ENCODE measurements at places on chromosomes 16 and 17. TPM values are rescaled to one million over a fixed set of nuclear protein-coding genes. Genes with fewer than 3 reads are reported as not detected.

The NLE1 gene
- 15.4 TPM for polyA plus RNA-seq

The ZNF500 gene
- polyA plus RNA-seq: 14.3 TPM

The ICAM2 gene
- 23.1 TPM for polyA plus RNA-seq

The DBNDD1 gene
- polyA plus RNA-seq: 10.6 TPM

The CLDN7 gene
- 36.6 TPM for polyA plus RNA-seq

The ASGR1 gene
- polyA plus RNA-seq: 6.1 TPM

The TXNDC17 gene
- polyA plus RNA-seq: 78.2 TPM

The TMEM204 gene
- 15.7 TPM for polyA plus RNA-seq

The CD300A gene
- 0.91 TPM for polyA plus RNA-seq

The GAS7 gene
- 16.9 TPM for polyA plus RNA-seq

The CEP295NL gene
- polyA plus RNA-seq: 0.78 TPM

The TMEM186 gene
- polyA plus RNA-seq: 18.6 TPM

The ZSCAN10 gene
- 0.10 TPM for polyA plus RNA-seq

The SCN4A gene
- polyA plus RNA-seq: 0.86 TPM

The INTS2 gene
- 16.5 TPM for polyA plus RNA-seq

The TMEM238L gene
- polyA plus RNA-seq: 3.3 TPM

The LITAFD gene
- not detected for polyA plus RNA-seq

The WNT9B gene
- polyA plus RNA-seq: 8.5 TPM

The PYDC1 gene
- not detected for polyA plus RNA-seq

The NPB gene
- 0.90 TPM for polyA plus RNA-seq

The HP gene
- 0.27 TPM for polyA plus RNA-seq

The ELMO3 gene
- polyA plus RNA-seq: 4.7 TPM

The NPIPB4 gene
- polyA plus RNA-seq: 243 TPM

The SSH2 gene
- polyA plus RNA-seq: 19.9 TPM

The AURKB gene
- polyA plus RNA-seq: 49.9 TPM

The EDC4 gene
- 92.2 TPM for polyA plus RNA-seq

The HSPB9 gene
- 0.17 TPM for polyA plus RNA-seq

The SNX20 gene
- 0.38 TPM for polyA plus RNA-seq

The KRT24 gene
- not detected for polyA plus RNA-seq

The HIGD1B gene
- 1.4 TPM for polyA plus RNA-seq

The PPY gene
- polyA plus RNA-seq: 0.45 TPM

The CDRT15 gene
- polyA plus RNA-seq: 1.2 TPM

The CHCT1 gene
- 0.15 TPM for polyA plus RNA-seq

The WDR59 gene
- 109 TPM for polyA plus RNA-seq

The ENPP7 gene
- polyA plus RNA-seq: 4.7 TPM

The KIF18B gene
- 19.7 TPM for polyA plus RNA-seq

The KRT33B gene
- polyA plus RNA-seq: not detected

The C17orf100 gene
- 8.7 TPM for polyA plus RNA-seq

Data from left kidney (tissue), 8 donors.